ENCODE measurements at places on chromosomes 4 and X.

GRCh38 chr4:137414802-137415201 is 117.5 kb downstream of the PCDH18 start:
- no peak for DNase-seq

GRCh38 chrX:126141014-126141413 is 25.1 kb downstream of the DCAF12L2 start:
- no peak for DNase-seq

DNA sequence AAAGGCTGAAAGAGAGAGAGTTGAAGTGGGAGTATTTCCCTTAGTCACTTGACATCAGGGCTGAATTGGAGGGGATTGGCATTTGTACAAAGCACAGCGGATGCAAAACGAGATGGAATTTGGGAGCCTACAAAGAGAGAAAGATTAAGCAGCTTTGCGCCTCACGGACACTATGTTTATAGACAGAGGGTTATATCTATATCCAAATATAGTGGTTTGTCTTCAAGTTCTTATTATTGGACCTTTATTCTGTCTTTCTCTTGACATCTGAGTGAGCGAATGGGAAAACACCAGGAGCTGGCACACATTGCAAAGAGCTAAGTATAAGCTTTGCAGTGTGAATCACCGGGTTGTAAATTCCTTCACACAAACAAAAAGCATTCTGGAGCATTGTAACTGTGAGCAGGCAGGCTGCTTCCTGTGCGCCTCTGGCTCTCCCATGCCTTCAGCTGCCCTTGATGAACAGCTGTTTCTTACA is 500.2 kb downstream of the STIM2 start:
- no peak for DNase-seq

GRCh38 chrX:13755254-13755653 is 20.7 kb downstream of the OFD1 start:
- peak; percentile 51 for DNase-seq

DNA sequence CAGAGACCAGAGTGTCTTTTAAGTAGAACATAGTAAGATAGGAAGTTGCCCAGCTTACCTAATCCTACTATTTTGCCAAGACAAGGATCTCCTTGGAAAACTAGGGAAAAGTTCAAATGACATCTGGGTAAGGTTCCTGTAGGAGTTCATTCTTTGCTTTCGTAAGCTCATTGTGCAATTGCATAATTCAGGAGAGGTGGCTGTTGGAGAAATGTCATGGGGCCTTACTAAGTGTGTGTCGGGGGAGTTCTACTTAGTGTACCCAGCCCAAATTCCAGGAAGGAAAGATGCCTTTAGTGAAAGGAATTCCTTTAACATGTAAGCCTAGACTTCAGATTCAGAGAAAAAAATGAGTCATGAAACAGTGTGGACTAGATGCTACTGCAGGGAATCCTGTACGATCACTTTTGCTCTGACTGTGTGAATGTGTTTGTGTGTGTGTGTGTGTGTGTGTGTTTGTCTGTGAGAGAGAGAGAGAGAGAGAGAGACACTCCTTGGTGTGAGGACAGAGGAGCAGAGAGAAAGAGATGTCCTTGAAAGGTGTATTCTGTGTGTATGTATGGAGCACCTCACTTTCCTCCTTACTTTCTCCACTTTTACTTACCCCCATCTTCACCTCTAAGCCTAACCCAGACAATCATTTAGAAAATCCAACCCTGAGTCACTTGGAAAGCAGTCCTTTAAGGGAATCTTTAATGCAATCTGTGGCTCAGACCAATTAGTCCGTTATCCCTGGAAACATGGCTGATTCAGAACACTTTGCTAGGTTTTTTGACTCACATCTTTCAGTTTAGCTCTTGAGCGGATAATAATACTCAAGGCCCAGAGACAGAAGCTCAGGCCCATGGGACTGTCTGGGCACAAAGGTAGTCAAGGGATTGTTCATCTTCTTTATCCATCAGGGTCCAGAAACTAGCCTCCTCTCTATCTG is 114.5 kb upstream of the ACSL4 start:
- no peak for DNase-seq

GRCh38 chr4:1057403-1057745 is 45.9 kb downstream of the FGFRL1 start:
- no peak for DNase-seq

- DNase-seq: peak; percentile 38
Measured at GRCh38 chr4:55866290-55866907, 13.0 kb downstream of the EXOC1 start.

- DNase-seq: no peak
Measured at GRCh38 chr4:23733476-23733875, 156.4 kb downstream of the PPARGC1A start.

- no peak for DNase-seq
Measured at GRCh38 chr4:22848332-22848731, 155.6 kb downstream of the GBA3 start.

Measured in GM12865 (cell line).